ENCODE measurements at places on chromosomes 1 and 21.
A peak's percentile ranks its signal among the peaks of the same experiment; 100 is the strongest.

DNA sequence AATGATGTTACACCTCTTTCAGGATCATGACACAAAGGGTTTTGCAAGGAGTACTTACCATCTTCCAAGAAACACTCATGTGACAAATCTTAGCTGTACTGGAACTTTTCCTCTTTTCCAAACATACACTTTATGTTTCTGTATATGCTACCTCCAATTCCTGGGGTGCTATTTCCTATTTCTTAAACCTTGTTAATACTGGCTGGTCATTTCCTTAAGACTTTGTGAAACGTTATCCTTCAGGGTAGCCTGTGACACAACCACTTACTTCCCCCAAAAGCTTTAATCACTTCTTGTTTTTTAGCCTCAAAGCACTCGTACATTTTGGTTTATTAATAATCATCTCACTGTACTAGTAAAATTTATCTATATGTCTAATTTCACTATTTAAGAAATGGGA is 39.4 kb downstream of the OR10Z1 start:
- DNase-seq: no peak

DNA sequence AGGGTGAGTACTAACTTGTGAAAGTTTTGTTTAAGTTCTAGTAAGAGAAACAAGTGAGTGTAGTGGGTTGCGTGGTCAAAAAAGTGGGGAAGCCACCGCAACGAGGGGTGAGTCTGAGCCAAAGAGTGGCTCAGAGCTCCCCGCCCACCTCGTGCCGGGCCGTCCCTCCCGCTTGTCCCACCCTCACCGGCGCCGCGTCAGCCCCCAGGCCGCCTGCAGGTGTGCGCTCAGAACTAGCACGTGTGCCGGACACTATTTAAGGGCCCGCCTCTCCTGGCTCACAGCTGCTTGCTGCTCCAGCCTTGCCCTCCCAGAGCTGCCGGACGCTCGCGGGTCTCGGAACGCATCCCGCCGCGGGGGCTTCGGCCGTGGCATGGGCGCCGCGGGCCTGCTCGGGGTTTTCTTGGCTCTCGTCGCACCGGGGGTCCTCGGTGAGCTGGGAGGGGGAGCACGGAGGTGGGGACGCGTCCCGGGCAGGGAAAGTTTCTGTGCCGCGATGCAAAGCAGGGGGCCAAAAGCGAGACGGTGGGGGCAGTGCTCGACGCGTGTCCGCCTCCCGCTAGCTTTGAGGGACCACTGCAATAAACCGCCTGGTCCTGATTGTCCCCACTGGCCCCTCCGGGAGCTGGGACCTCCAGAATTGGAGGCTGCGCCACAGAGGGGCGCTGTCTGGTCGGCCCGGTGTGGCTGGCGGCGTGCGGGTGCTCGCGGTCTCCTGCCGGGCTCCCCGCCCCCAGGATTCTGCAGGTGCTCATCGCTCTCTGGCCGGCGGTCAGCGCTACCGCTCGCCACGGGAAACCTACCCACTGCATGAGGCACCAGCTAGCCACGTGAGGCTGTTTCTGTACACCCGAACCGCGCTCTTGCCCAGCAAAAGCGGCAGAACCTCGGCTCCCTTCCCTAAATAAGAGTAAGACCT is at the start of gene CR2:
Gene CR2 (plus strand): TSS at position 283 of the 919 bp plus-strand sequence. CDS start 91 bp downstream, at position 374.
- DNase-seq: peak; percentile 26

DNA sequence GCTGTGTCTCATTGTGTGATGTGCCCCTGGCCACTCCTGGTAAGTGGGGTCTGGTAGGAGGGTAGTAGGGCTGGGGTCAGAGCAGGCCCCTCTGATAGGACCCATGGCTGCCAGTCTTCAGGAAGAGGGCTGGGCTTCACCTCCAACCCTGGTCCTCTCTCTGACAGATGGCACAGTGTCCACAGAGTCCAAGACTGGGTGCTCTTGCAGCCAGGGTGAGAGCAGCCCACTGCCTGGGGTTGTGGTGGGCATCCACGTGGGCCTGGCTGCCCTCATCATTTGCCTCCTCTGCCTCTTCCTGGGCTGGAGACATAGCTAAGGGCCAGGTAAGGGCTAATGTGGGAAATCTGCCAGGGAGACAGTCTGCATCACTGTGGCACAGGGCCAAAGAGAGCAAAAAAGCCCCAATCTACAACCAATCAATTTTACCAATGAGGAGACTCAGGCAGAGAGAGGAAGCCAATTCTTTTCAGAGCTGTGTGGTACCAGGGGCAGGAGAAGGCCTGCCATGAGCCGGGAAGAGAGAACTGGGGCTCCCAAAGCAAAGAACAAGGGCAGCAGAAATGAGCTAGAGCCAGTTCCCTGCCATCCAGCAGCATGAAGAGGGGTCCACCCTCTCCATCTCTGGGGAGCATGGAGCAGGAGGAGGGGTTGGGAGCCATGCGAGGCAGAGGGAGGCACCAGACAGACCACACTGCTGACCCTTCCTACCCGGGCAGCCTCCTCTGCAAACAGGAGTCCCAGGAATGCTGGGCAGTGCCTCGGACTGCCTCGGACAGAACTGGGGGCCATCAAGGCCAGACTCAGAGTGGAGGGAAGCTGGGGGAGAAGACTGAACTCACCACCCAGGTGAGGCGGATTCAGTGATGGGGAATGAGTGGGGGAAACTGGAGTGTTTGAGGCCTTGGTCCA is 26.8 kb downstream of the SLC27A3 start:
- DNase-seq: no peak

GRCh38 chr21:45306832-45307571 is 19.3 kb upstream of the POFUT2 start:
- DNase-seq: no peak

- DNase-seq: no peak
Measured at GRCh38 chr1:16126160-16126559, 29.7 kb downstream of the EPHA2 start.

- DNase-seq: no peak
Measured at GRCh38 chr1:52574594-52574993, 21.7 kb upstream of the TUT4 start.

GRCh38 chr1:7760245-7760644 is 10.9 kb upstream of the VAMP3 start:
- DNase-seq: no peak

- DNase-seq: no peak
Measured at GRCh38 chr1:183360473-183360872, 57.7 kb downstream of the NMNAT2 start.

- no peak for DNase-seq
Measured at GRCh38 chr1:225662155-225662554, 9.2 kb upstream of the ENAH start.

DNA sequence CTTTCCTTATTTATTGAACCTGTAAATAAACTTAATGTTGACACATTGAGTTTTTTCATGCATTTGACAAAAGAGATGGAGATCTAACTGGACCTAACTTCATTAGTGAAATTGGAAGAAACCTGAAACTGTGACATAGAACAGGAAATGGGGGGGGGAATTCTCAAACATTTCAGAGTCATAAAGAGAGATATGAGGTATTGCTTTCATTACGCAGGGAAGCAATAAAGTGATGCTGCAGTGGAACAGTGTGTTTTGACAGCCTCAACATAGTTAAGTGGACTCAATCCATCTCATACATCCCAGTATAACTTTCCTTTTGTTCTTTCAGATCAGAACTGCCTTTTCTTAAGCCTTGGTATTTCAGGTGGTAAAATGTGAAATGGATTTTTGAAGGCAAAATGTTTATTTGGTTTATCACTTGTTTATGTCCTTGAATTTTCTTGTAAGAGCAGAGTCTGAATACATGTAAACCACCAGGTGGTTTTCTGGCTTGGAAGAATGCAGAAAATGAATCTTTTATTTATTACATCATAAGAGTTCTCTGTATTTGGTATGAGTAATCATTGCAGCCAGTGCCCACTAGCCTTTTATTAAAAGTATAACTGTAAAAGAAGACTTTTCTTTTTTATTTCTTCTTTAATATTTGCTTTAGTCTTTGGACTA is 132.5 kb downstream of the ZNF326 start:
- no peak for DNase-seq

- DNase-seq: no peak
Measured at GRCh38 chr1:48107516-48107915, 110.3 kb upstream of the TRABD2B start.

DNA sequence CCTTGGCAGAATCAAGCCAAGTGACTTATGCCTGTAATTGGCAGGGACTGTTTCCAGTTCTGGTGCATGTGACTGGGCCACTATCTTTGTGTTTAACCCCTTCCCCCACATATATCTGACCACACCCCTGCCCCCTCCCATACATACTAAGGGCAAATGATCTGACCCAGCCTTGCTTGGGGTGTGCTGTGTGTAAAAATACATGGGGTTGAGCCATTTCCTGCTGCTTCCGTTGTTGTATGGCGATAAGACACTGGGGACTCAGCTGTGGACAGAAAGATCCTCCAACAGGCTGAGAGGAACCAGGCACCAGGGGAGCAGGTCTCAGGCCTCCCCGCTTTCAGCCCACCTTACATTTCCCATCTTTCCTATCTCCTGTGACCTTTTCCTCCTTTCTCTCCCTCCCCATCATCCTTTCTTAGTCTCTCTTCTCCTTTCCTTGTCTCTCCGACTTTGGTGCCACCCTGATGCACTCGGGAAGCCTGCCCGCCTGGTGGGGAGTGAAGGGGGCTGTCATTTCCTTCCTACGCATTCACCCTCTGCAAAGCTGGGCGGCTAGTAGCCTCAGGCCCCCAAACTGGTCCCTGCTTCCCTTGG is 39.7 kb downstream of the TMCC2 start:
- no peak for DNase-seq

- DNase-seq: no peak
Measured at GRCh38 chr21:14383596-14384180, 742 bp upstream of the HSPA13 start.

- no peak for DNase-seq
Measured at GRCh38 chr1:19360016-19360415, 47.9 kb downstream of the SLC66A1 start.

GRCh38 chr1:232880354-232880753 is 70.1 kb upstream of the NTPCR start:
- DNase-seq: no peak

- no peak for DNase-seq
Measured at GRCh38 chr1:228668553-228669241, 66.6 kb upstream of the RHOU start.

DNA sequence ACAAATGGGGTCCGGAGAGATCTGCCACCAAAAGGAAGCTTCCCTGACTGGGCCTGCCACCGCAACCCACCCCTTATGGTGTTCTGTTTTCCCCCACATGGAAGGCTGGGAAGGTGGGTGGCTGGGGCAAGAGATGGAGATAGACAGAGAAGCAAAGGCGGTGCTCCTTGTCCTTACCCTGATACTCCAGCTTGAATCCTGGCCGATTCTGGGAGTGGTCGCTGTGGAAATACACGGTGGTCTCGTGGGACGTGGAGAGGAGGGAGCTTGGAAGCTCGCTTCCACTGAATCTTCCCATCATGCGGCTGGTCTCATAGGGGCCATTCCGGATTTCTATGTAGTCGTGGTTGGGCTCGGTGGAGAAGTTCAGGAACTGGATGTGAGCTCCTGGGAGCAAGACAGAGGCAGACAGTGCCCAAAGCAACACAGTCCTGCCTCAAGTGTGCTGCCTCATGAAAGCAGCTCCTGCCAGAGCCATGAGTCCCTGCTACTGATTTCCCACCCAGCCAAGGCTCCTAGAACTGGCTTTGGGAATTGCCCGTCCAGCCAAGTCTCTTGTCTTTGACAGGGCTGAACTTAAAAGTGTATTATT is 138.5 kb downstream of the ZSCAN20 start:
- DNase-seq: no peak

GRCh38 chr1:181251713-181252075 is 163.2 kb downstream of the IER5 start:
- no peak for DNase-seq
